ENCODE measurements at places on chromosomes 4 and X.

GRCh38 chr4:121375262-121375661 lies 5.6 kb downstream of the QRFPR start:
- no peak for DNase-seq

DNA sequence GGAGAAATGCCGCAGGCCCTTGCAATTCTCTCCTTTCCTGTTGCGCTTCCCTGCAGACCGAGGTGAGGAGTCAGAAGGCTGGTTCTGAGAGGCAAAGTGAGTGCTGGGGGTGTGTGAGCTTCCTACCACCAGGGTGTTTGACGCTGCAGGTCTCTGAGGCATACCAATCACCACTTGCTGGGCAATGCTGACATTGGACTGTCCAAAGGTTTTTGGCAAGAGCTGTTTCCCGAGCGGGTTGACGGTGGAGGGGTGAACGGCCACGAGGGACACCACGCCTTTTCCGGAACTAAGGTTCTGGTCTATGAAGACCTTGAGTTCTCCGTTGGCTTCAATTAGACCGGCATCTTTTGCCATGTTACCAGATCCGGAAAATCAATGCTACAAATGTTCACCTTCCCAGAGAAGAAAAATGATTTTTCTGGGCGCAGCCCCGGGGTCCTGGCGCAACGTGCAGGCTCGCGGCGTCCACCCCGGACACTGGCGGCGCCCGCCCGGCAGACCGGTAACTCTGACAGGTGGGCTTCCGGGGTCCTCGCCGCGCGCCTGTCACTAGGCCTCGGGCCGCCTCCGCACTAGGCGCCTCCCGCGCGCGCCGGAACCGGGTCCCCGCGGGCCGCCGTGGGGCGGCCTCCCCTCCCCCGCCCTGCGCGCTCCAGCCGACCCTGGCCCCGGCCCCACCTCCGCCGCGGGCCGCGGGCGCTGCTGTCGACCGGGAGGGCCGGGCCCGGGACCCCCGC lies 44.9 kb upstream of the FAM47C start:
- DNase-seq = no peak

GRCh38 chr4:150302553-150302952 lies 224.3 kb downstream of the DCLK2 start:
- DNase-seq = no peak

DNA sequence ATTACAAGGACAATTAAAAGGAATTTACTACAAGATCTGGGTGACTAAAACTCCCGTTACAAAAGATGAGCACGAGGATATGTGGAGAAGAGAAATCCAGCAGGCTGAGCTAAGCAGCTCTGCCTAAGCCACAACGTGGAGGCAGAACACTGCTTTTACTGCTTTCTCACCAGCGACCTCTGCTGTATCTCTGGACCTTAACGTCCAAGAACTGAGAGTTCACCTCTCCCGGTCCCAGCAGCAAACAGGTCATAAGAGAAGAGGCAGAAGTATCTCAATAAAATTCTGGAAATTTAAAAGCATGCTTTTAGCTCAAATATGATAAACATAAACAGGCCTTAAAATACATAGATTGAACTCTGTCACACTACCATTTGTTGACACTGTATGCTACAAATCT lies 81.0 kb downstream of the ADGRA3 start:
- DNase-seq = no peak

- no peak for DNase-seq
Observed at GRCh38 chr4:108560616-108561015, 59.8 kb upstream of the RPL34 start.

DNA sequence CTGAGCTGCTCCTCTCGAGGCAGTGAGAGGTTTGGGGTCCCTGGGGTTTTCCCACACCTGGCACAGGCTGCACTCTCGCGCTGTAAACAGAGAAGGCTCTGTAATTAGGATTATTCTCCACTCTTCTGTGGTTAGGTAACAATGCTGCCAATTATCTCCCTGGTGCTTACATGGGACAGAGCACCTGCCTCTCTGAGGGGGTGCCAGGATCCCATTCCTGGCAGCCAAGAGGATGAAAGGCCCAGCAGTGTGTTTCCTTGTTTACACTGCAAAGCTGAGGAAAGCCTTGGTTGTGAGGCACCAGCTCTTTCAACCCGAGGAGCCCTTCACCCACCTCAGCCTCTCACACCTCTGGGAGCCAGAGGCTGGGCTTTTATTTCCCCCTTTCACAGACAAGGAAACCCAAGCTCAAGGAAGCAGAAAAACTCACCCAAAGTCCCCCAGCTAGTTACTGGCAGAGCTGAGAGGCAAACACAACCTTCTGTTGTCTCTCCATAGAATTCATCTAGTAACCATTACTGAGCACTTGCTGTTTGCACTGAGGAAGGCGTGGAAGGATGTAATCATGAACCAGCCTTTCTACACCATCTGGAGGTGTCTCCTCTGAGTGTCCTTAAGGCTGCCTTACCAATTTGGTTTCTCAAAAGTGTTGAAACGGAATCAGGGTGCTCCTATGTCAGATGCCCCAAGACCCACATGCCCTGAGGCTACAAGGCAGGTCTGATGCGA lies 39.7 kb upstream of the PROM1 start:
- no peak for DNase-seq

GRCh38 chr4:113781439-113782040 lies 20.0 kb upstream of the CAMK2D start:
- no peak for DNase-seq

DNA sequence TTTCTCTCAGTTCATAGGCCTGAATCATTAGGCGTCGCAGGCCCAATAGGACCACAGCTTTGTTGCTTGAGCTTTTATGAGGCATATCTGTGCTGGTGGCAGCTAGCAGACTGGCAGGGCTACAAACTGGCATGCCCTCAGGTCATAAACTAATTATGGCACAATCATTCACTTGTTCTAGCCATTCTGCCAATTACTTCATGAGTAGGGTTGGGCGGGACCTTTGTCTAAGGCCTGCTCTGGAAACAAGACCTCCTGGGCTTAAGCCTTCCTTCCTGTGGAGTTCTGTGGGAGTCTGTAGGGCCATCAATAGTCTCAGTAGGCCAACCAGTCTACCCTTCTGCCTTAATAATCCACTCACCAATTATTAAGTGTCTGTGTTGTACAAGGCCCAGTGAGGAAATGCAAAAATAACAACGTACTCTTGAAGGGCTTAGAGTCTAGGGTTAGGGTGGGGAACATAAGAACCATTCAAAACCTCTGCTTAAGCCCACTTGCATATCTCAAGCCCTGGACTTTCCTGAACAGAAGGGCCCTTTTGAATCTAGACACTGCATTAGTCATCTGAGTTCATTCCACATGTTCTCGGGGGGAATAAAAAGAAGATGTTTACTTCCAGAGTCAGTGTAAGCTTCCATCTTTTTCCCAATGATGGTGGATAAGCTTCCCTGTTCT lies 44.5 kb downstream of the SHROOM4 start:
- DNase-seq = no peak

DNA sequence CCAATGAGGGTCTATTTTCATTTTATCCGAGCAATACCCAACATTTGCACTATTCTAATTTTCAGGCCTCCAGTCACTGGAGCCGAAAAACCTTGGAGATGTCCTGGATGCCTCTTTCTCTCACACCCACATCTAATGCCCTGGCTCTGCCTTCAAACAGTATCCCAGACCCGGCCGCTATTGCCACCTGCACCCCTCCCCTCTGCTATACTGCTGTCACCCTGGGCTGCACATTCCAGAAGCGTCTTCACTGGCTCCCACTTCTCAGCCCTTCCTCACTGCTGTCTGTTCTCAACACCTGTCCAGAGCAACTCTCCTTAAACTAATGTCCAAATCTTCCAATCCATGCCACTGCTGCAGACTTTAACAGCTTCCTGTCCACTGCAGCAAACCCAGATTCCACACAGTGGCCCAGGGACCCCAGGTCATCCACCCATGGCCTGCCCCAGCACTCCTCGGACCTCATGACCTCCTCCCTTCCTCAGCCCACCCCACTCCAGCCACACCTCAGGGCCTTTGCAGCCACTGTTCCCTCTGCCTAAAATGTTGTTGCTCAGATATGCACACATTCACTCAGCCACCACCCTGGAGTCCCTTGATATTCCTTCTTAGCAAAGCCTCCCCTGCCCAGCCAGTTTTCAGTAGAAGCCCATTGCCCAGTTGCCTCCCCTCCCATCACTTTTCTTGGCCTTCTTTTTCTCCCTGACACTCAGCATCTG lies 30.5 kb upstream of the PPP2R2C start:
- no peak for DNase-seq

DNA sequence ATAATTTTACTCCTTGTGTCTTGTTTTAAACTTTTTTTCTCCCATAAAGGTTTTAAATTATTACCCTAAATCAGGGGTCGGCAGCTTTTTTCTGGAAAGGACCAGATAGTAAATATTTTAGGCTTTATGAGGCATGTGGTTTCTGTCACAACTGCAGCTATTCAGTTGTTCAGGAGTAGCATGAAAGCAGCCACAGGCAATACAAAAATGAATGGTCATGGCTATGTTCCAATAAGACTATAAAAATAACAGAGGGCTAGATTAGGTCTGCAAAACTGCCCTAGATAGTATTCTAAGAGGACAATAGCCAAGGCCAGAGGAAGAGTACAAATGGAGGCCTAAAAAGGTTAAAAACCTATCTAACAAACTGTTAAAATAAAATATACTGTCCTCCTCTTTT lies 24.6 kb downstream of the HERC5 start:
- no peak for DNase-seq

DNA sequence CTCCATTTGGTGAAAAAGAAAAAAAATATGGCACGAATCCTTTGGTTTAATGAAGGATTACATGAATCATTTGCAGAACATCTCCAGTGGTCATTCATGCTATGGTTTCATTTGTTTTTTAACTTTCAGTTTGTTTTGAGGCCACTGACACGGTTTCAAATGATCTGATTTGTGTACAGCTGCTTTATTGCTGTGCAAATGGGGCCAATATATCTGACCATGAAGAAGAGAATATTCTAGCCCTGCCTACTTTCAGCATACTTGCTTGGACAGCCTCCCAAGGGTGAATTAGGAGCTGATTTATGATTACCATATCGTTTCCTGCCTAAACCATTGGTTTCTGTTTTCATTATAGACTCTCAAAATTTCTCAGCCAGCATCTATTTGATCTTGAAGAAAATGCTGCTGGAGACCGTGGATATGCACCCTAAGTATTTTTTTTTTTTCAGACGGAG lies 30.7 kb downstream of the SPARCL1 start:
- no peak for DNase-seq

GRCh38 chrX:21926527-21927278 lies 13.8 kb upstream of the SMS start:
- DNase-seq = no peak

DNA sequence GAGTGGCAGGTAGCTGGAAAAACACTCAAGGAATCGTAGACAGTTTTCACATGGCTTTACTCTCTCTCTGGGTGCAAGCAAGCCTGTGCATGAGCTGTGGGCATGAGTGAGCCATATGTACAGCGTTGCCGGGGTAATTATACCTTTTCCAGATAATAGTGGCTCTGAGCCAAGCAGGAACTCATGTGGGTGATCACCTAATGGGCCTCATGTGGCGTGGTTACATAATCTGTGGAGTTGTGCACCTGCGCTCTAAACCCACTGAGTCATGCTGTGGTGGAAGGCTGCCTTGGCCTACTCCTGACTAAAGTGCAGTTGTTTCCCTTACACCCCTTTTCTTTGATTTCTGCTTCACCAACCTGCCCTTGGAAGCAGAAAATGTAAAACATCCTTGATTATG lies 1564.5 kb upstream of the PCDH10 start:
- no peak for DNase-seq

- no peak for DNase-seq
Observed at GRCh38 chr4:25107827-25108516, 52.3 kb downstream of the SEPSECS start.

DNA sequence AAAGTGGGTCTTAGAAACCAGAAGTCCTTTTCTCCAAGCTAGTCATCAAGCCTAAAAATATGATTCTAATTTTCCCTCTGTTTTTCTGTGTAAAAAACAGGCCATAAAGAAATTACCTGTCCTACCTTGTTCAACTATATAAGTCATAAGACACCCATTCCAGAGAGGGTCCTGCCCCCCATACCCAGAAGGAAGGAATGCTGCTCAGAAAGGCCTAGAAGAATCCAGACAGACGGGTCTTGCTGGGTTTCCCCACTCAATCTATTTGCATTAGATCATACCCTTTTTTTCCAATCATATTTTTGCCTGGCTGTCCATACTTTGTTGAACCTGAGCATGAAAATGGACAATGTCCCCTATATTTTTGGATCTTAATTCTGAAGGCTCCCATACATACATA lies 16.3 kb upstream of the XAGE2 start:
- no peak for DNase-seq

DNA sequence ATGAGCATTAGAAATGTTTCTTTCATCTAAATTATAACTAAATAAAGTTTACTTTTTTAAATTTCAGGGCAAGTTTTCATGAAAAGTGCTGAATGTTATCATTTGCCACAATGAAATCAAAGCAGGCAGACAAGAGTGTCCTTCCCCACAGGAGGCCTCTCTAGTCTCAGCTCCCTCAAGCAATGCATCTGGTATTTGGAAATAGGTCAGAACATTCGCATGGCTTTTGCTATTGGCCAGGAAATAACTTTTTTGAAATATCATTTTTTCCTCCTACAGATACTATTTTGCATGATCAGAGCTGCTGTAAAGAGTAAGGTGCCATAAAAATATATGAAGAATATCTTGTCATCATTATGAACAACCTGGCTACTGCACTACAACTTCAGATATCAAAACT lies 41.1 kb downstream of the MAD2L1 start:
- no peak for DNase-seq

DNA sequence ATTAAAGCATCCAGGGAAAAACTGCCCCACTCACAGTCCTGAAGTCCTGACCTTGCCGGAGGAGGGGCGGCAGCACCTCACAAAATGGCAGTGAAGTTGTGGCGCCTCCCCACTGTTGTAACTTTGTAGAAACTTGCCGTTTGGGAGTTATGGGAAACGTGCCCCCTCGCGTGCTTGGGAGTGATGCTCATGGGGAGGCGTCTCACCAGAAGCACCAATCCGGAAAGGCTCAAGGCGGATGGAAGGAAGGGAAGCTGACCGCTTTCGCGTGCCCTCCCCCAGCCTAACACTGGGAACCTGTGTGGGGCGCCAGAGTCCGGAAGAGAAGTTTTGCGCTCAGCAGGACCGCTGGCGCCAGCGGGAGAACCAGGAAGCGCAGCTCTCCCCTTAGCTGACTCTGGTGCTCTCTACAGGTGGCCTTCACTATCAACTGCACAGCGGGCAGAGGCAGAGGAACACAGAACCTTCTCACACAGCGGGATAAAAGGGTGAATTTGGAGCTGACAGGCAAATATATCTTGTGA lies at the start of the genes CT45A10 and SAGE1:
CT45A10 (minus strand) TSS at position 151 of the 524 bp plus-strand sequence. CDS start 8,100 bp downstream, outside the sequence.
SAGE1 (plus strand) TSS at position 423 of the 524 bp plus-strand sequence. CDS start 2,527 bp downstream, outside the sequence.
- no peak for DNase-seq

GRCh38 chr4:22874334-22874912 lies 181.7 kb downstream of the GBA3 start:
- no peak for DNase-seq

- no peak for DNase-seq
Observed at GRCh38 chr4:187207931-187208330, 484.3 kb upstream of the FAT1 start.

- no peak for DNase-seq
Observed at GRCh38 chr4:77817304-77818072, 1.7 kb downstream of the CNOT6L start.

GRCh38 chrX:155534800-155535199 lies 76.4 kb upstream of the F8A3 start:
- no peak for DNase-seq

Measured in activated CD4-positive, CD25-positive, alpha-beta regulatory T cell treated with anti-CD3 and anti-CD28 coated beads, Interleukin-2, amount 50 U/mL, for 72 hours (primary cell).